CD4-positive, alpha-beta T cell treated with Interleukin-1 beta for 1 hour (primary cell): ENCODE measurements at places on chromosomes 2 and 18.

- no peak for DNase-seq
These were observed 153.9 kb upstream of the NDUFV2 start for GRCh38 chr18:8948471-8949149.

DNA sequence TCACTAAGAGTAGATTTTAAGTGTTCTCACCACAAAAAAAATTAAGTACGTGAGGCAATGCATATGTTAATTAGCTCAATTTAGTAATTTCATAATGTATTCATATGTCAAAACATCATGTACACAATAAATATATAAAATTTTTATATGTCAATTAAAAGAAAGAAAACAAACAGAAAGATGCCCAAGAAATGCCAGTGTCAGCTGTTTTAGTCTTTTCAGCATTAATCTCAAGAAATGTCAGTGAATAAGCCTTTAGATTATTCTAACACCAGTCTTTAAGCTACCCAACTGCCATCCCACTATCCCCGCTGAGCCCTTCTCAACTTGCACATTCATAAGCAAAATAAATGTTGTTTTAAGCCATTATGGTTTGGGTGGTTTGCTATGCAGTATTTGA lies 76.5 kb downstream of the C1D start:
- DNase-seq = no peak

GRCh38 chr2:187566266-187566665 lies 12.0 kb upstream of the TFPI start:
- DNase-seq = no peak

GRCh38 chr2:214465363-214466146 lies 54.7 kb downstream of the VWC2L start:
- no peak for DNase-seq

GRCh38 chr2:38549071-38549704 lies 53.5 kb downstream of the HNRNPLL start:
- DNase-seq = no peak
